Activated naive CD8-positive, alpha-beta T cell treated with anti-CD3 and anti-CD28 coated beads for 36 hours (primary cell): ENCODE measurements at places on chromosomes 7 and 10. TPM values are rescaled to one million over a fixed set of nuclear protein-coding genes. Genes with fewer than 3 reads are reported as not detected.

DNA sequence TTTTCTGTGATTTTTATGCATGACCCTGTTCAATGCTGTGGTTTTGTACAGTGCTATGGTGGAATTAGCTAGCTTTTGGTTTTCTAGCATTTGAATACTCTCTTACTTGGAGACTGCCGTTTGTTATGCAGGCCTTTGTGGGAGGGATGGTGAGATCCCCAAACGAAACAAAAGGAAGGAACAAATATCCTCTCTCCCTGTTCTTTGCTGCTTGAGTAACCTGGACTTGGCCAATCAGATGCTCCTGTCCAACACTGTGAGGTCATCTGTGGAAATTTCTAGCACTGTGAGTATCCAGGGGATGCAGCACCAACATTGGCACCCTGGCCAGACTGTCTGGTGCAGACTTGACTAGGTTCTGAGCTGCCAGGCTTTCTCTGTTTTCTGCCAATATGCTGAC lies 314.4 kb downstream of the ANKRD30A start:
- no peak for DNase-seq

Gene CCDC3
- 0.06 TPM for total RNA-seq

DNA sequence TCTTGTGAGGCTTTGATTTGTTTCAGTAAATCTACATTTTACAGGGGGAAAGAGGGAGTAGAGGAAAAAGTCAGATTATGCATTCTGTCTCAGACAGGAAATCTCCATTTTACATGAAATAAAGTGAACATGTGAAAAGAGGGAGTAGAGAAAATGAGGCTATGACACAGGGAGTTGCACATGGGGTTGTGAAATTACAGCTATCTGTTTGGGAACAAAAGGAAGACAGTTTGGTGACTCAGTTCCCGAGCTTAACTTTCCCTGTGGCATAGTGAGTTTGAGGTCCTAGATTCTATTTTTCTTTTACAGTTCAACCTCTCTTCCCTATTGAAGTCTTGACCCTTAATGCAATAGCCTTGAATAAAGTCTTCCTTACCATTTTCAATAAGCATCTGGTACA lies 63.2 kb upstream of the AGR3 start:
- no peak for DNase-seq

Gene SSC4D
- total RNA-seq, result 0.40 TPM

DNA sequence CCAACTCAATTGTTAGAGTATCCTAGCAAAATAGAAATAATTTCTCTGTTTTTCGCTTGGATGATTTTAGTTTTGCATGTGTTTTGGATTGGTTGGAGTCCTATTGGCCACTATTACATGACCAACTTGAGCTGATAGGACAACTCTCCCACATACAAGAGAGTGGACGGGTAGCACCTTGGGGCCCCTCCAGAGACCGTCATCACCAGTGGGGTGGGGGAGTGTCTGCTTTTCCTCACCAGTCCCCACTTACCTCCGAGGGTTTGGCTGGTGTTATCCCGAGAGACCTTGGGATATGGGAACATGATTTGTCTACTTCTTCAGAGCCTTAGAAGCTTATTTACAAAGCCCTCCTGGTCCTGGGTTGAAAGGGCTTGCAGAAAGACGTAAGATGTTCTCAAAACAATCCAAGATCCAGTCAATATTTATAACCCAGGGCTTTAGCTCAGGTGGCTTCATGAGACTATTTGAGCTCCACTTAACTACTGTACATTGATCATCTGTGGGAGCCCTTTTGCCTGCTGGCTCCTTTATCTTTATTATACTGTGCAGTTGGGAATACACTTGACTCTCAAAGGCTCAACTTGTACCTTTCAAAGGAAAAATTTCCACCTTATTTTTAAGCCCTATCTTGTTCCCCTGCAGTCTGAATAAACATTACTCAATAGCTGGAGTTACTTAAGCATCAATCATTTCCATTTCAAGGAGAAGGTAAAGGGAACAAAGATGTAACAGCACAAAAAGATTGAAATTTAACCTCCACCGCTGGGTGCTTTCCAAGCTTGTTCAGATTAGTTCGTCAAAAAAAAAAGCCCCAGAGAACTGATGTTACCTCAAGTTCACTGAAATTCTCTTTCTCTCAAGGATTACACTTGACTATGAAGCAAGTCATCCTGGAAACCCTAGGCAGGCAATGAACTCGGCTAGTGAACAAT lies 119.7 kb downstream of the WDR11 start:
- DNase-seq, result no peak

Gene HMX2
- 0.12 TPM for total RNA-seq

Gene NPC1L1
- total RNA-seq, result not detected

Gene STEAP2
- total RNA-seq, result not detected
